ENCODE measurements at places on chromosomes 6 and 20.
A peak's percentile ranks its signal among the peaks of the same experiment; 100 is the strongest.

- DNase-seq, result no peak
Observed at GRCh38 chr6:36699348-36699747, 1.7 kb downstream of the RAB44 start.

- peak; percentile 89 for DNase-seq
Observed at GRCh38 chr6:2733324-2733723, 17.4 kb downstream of the MYLK4 start.

DNA sequence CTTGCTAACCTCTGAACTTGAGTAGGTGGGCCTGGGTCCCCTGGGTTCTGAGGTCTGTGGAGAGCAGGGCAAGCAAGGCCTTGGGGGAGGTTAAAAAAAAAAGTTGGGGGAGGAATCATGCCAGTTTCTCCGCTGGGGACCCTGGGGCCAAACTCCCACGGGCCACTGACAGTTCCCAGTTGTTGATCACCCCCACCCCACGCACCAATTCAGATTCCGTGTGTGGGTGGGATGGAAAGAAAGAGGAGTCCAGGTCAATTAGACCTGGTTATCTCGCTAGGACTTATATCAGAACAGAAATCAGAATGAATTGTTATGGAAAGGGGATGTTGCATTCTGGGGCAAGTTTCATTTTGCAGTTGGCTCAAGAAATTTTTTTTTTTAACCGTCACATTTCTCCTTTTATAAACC is 46.7 kb upstream of the SUPT3H start:
- no peak for DNase-seq

GRCh38 chr6:20542927-20543602 is 8.8 kb downstream of the CDKAL1 start:
- no peak for DNase-seq

- no peak for DNase-seq
Observed at GRCh38 chr20:5888041-5888440, 62.3 kb downstream of the TRMT6 start.
